ENCODE measurements at places on chromosomes 16 and 17.

DNA sequence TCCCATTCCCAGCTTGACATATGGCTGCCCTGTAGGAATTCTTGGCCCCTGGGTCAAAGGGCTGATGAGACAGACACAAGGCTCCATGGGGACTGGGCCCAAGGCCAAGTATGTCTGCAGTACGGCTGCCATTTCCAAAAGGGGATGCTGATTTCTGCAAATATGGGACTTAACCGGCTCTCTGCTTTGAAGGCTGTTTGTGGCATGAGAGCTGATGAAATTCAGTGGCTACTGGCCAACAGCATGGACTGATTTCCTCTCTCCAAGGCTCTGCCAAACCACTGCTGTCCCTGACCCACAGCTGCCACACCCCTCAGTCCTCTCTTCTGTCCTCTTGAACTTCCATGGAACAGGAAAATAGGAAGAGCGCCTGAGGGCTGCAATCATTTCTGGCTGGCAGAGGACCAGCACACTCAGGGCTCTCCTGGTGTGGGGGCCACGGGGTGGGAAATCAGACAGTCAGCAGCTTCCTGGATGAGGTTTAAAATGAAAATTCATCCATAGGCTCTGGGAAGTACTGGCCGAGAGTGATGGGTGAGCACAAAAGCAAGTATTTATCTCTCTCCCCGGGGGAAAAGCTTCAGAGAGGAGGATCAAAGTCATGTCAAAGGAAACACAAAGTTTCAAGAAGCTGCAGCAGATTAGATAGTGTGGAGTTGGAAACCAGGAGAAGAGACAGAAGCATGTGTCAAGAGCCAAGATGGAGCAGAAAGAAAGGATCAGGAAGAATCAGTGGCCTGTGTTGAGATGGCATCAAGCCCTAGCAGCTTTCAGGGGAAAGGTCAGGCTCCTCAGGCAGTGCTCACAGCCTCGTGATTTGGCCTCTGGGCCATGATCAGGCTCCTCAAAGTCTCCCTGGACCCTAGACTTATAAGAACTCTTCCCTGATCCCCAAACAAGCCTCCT lies 64.1 kb upstream of the SREBF1 start:
- no peak for DNase-seq

DNA sequence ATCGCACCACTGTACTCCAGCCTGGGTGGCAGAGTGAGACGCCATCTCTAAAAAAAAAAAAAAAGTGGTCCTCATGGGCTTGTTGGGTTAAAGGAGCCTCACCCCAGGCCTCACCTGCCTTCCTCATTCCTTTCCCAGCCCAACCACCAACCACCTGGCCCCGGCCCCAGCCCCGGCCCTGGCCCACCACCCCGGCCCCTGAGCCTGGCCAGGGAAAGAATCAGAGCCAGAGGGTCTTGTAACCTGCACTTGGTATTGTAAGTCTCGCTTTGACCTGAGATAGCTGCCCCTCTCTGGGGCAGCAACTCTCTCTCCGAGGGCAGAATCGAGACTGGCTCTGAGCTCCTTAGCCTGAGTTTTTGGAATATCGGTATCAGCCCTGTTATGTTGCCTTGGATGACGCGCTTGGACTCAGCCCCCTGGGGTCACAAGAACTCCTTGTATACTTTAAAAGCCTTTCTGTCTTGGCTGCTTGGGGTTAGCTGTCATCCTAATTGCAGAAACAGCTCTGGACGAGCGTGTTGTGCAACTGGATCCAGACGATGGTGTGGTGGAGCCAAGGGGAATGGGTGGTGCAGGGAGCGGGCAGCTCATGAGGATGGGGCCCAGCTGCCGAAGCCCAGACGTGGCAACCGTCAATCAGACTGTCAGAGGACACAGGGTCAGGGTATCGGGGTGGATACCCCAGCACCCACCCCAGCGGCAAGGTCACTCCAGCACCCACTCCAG lies 14.6 kb downstream of the SMTNL2 start:
- DNase-seq, result no peak

DNA sequence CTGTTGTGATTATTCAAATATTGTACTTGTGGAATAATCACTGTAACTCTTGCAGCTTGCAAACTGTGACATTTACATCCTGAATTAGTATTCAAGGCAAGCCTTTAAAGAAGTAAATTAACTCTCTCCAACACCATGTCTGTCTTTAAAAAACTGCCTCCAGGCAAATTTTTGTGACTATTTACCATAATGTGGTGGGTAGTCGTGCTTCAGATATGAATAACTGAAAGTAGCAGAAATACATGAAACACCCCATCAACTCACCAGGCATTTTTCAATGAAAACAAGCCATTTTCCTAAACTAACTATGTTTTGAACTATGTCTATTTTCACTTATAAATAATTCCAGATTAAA lies 217.4 kb upstream of the PSMD7 start:
- no peak for DNase-seq

DNA sequence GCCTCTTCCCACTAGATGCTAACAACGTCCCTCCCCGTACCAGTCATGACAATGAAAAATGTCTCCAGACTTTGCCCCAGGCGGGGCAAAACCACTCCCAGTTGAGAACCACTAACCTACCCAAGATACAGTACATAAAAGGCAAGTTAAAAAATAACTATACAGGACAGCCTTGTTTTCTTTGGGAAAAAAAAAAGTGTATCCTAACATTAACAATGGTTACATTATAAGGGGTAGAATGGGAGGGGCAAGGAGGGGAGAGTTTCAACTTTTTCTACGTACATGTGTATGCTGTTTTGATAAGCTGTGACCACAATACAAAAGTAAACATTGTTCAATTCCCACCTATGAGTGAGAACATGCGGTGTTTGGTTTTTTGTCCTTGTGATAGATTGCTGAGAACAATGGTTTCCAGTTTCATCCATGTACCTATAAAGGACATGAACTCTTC lies 94.9 kb downstream of the TOX3 start:
- DNase-seq, result no peak

GRCh38 chr17:43767713-43768059 lies 9.1 kb upstream of the SOST start:
- DNase-seq, result no peak

GRCh38 chr16:9136596-9136995 lies 45.2 kb downstream of the HAPSTR1 start:
- DNase-seq, result no peak

DNA sequence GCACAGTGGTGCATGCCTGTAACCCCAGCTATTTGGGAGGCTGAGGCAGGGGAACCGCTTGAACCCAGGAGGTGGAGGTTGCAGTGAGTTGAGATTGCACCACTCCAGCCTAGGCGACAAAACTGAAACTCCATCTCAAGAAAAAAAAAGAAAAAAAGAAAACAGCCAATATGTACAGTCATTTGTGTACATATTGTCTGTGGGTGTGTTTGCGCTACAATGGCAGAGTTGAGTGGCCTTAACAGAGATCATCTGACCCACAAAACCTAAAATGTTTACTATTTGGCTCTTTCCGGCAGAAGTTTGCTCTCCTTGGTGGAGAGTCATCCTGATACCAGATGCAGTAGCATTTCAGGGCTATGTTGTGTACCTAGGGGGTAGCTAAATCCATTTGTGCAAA lies 57.9 kb downstream of the ARSG start:
- DNase-seq, result peak; percentile 37

DNA sequence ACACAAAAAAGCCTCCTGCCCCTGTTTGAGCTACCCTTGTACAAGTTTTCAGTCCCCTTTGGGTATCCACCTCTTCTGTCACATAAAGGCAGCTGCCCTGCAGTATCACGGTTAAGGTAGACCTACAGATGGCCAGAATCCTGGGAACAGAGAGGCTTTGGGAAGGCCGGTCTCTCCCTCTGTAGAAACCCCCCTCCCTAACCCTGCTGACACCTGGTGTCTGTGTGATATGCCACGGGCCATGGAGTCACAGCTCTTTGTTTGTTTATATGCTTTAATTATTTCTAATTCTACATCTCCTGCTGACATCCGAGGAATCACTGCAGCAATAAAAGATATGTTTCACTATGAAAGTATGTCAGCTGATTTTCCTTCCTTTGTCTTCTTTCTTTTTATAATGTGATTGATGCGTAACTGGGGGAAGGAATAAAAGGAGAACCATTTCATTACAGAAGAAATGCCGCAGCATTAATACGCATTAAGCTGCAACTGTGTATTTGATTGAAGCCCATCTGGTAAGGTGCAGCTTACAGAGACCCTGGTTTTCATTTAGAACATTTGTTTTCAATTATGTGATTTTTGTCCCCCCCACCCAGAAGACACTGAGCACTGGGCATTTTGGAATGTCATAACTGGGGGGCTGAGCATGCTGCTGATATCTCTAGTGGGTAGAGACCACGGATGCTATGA lies 142.1 kb downstream of the SLC39A11 start:
- DNase-seq, result no peak

DNA sequence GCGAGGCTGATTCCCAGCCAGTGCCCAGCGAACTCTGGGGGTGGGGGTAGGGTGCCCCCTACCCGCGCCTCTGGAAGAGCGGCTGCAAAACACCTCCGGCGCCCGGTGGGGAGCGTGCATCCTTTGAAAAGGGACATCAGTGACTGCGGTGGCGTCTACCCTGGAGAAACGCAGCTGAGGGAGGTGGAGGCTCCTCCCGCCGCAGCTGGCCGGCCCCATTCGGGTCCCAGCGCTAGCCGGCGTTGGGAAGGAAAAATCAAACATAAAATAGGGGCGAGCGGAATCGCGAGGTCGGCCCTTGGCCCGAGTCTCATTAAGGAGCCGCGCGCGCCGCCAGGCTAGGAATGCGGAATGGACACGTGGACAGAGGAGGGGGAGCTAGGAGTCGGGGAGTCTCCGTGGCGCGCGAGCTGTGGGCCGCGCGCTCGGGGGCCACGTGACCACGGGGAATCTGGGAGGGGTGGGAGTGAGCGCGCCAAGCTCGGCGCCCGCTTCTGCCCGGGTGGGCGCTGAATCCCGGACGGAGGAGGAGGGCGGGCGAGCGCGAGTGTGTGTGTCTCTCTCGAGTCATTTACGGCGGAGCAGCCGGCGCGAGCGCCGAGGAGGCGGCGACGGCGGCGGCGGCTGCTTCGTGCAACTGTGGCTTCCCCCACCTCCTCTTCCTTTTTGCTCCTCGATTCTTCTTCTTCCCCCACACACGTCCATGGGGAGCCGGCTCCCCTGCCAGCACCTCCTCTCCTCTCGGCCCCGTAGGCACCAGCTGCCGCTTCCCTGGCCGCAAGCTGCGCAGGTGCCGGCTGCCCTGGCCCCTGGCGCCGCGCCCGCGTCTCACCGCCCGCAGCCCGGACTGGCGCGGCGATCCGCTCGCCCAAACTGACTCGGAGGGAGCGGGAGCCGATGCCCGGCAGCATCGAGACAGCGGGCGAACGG lies at the start of gene TMEM132E:
Gene TMEM132E (plus strand): TSS at position 566 of the 930 bp plus-strand sequence. CDS start 1,495 bp downstream, outside the sequence.
- peak; percentile 21 for DNase-seq

GRCh38 chr17:74089869-74090464 lies 113.5 kb upstream of the RPL38 start:
- DNase-seq, result peak; percentile 49

GRCh38 chr16:81718637-81719036 lies 60.5 kb upstream of the PLCG2 start:
- no peak for DNase-seq

DNA sequence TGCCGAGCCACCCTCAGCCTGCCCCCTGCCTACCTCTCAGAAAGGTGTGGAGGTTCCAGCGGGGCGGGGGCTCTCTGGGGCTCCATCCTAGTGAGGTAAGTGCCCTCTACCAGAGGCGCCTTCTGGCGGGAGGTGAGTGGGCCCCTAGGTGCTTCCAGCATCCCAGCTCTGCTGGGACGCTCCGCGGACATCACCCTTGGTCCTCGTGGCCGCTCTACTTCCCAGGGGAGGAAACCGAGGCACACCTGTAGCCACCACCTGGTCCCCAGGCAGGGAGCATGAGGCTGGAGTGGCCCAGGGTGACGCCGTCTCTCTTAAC lies 1.4 kb downstream of the MCRIP2 start:
- DNase-seq, result no peak

DNA sequence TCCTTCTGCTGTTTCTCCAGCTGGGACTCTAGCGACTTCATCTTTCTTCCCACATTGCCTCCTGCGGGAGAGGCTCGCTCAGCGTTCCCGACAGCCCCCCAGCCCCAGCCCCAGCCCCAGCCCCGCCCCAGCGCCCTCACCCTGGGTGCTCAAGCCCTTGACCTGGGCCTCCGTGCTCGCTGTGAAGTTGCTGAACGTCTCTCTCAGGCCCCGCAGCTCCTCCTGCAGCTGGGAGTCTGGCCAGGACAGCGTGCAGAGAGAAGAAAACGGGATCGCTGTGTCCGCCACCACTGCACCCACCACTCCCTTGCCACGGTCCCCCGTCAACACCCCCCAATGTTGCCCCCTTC lies 2.4 kb downstream of the ASGR1 start:
- no peak for DNase-seq

DNA sequence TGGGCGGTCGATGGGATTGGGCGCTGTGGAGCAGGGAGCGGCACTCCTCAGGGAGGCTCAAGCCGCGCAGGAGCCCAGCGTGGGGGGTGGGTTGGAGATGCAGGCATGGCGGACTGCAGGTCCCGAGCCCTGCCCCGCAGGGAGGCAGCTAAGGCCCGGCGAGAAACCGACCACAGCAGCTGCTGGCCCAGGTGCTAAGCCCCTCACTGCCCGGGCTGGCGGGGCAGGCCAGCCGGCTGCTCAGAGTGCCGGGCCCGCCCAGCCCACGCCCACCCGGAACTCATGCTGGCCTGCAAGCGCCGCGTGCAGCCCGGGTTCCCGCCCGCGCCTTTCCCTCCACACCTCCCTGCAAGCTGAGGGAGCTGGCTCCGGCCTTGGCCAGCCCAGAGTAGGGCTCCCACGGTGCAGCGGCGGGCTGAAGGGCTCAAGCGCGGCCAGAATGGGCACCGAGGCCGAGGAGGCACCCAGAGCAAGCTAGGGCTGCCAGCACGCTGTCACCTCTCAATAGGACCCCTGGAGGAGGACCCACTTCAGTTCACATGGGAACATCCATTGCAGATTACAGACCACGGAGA lies 20.5 kb upstream of the METTL16 start:
- no peak for DNase-seq

GRCh38 chr17:36602030-36602748 lies 806 bp downstream of the MRM1 start:
- DNase-seq, result peak; percentile 30

- DNase-seq, result no peak
Observed at GRCh38 chr16:67403976-67404555, 10.8 kb upstream of the TPPP3 start.

GRCh38 chr17:17870247-17870646 lies 33.5 kb upstream of the SREBF1 start:
- DNase-seq, result no peak

DNA sequence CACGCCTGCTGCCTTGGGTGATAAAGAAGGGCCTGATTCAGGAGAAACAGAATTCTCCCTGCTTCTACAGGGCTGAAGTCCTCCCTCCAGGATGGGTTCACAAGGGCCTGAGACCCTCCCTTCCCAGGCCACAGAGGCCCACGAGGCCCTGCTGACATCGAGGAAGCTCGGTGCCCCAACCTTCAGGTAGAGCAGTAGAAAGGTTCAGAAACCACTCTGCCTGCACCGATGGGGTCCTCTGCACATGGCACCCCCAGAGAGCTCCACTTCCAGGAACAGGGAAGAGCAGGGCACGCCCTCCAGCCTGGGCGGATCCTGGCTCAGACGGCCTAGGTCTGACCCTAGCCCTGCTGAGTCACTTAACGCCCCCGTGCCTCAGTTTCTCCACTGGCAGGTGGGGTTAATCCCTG lies 773 bp downstream of the CENPX start:
- no peak for DNase-seq

Measured in stimulated activated naive CD8-positive, alpha-beta T cell treated with anti-CD3 and anti-CD28 coated beads, Interleukin-15, amount 100 ng/mL, for 72 hours (primary cell).